Activated CD4-positive, alpha-beta T cell treated with anti-CD3 and anti-CD28 coated beads, Interleukin-2, amount 10 ng/mL, durations not matched to agents 24 days and 14 days (primary cell): ENCODE measurements at places on chromosomes 3 and 15.

- no peak for DNase-seq
Measured at GRCh38 chr3:43879166-43879565, 188.4 kb downstream of the ABHD5 start.

GRCh38 chr3:156010829-156011228 is 109.5 kb upstream of the KCNAB1 start:
- no peak for DNase-seq

GRCh38 chr3:9188583-9188982 is 60.9 kb downstream of the SRGAP3 start:
- DNase-seq: no peak

DNA sequence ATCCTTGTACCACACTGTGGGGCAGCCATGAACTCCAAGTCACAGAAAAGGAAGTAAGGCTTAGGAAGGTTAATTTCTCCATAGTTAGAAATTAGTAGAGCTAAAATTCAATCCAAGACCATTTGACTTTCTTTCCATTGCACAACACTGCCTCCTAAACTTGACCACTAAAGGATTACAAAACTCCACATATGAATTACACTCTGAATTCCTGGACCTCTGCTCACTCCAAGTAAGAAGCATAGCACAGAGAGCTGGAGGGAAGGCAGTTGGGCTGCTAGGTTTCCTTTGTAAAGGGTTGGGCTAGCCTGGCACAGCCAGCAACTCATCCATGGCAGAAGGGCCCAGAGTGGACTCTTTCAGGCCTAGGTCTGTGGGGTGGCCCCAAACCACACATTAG is 134.4 kb downstream of the MYLK start:
- DNase-seq: no peak

DNA sequence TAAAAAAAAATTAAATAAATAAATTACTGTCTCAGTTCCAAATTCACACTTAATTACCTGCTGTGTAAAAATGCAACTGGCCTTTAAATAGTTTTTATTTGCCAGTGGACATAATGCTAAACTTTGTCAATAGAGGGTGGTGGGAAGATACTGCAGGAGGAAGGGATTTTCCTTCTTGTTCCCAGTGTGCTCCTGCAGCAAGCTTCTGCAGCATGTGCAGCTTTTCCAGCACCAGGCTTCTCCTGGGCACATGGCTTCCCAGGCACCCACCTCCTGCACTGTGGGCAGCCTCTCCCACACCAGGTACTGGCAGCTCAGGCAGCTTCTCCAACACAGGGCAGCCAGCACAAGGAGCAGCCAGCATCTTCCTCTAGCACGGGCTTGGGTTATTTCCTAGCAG is 29.6 kb upstream of the BBX start:
- no peak for DNase-seq

- no peak for DNase-seq
Measured at GRCh38 chr3:106510206-106510605, 641.4 kb upstream of the CBLB start.

DNA sequence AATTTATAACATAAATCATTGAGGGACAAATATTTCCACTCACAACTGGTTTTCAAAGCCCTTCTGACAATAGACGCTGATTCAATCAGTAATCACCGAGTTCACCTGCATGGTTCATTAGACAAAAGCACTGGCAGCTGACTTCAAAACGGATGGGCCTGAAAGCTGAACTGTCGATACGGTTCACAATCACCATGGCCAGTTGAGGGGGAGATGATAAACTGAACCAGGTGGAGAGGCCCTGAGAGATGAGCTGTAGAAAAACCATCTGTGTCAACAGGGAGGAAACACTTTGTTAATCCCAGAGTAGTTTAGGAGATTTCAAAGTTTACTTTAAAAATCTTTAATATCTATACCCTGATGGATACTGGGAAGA is 75.0 kb downstream of the PEX5L start:
- DNase-seq: no peak

DNA sequence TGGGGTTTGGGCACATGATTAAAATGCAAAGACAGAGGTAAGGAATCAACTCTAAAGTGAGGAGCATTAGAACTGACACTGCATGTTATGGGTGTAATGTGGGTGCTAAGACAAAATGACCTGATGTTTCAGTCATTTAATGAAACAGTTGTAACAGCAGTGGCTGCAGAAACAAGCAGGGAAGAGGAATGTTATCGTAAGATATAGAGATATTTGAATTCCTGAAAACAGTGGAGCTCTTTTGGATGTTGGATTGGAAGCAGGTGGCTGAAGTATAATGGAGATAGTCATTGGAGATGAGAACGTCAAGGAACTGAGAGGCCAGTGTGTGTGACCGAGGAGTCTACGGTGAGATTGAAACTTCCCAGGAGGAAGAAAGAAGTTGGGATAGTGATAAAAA is 1065.2 kb downstream of the ZPLD1 start:
- no peak for DNase-seq

DNA sequence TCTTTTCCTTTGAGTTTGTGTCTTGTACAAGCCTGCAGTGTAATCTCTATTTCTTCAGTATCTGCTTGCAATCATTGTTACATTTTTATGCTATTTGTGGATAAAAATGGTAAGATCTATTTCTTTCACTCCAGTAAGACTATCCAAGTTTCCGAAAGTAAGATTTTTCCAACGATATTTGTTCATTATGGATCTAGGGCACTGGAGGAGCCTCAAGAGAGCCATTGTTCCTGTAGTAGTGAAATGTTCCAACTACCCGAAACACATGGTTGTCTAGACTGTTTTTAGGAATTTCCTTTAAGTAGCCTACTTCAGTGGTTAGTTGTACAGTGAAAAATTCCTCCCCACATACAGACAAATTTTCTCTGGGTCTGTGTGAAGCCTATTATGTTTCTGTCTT is 597.4 kb downstream of the RSL24D1 start:
- DNase-seq: no peak

- DNase-seq: no peak
Measured at GRCh38 chr15:57532731-57533447, 58.8 kb upstream of the MYZAP start.

- no peak for DNase-seq
Measured at GRCh38 chr3:179958759-179959158, 78.0 kb downstream of the PEX5L start.

GRCh38 chr15:29815000-29815710 is 7.1 kb downstream of the TJP1 start:
- no peak for DNase-seq

- DNase-seq: no peak
Measured at GRCh38 chr3:195752066-195752465, 31.3 kb downstream of the MUC20 start.

DNA sequence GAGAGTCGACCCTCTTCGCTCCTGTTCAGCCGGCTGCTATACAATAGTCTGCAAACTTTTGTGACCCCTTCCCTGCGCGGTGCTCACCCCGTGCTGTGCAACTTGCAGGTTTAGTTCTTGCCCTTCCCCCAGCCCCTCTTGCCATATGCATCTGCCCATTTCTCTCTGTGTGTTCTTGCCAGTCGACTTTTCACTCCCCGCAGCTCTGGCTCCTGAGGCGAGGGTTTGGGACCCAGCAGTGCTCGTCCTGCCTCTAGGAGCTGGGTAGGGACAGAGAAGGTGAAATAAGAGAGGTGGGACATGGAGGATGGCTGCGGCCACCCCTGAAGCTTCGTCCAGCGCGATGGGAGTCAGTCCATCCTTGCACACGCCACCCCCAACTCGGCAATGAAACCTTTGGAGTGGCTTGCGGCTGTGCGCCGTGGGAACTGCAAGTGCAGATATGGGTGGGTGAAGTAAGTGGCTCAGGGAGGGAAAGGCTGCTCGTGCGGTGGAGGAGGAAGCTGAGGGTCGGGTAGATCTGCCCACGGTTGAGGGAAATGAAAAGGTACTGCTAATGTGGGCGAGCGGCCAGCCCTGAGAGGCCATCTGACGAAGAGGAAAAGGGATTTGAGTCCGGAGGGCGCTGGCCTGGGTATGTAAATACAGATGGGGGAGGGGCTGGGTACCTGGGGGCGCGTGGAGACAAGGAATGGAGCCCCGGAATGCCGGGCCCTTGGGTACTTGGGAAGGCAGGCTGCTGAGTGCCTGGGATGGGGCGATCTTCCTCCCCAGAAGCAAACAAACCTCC is 1.0 kb downstream of the LRRC3B start:
- DNase-seq: no peak

- DNase-seq: no peak
Measured at GRCh38 chr3:27392950-27393679, 23.9 kb upstream of the NEK10 start.

- DNase-seq: no peak
Measured at GRCh38 chr3:79564192-79564591, 203.6 kb downstream of the ROBO1 start.

GRCh38 chr15:74347757-74348250 is 19.6 kb downstream of the CYP11A1 start:
- no peak for DNase-seq

GRCh38 chr15:100520132-100520921 is 8.4 kb downstream of the CERS3 start:
- peak; percentile 68 for DNase-seq

DNA sequence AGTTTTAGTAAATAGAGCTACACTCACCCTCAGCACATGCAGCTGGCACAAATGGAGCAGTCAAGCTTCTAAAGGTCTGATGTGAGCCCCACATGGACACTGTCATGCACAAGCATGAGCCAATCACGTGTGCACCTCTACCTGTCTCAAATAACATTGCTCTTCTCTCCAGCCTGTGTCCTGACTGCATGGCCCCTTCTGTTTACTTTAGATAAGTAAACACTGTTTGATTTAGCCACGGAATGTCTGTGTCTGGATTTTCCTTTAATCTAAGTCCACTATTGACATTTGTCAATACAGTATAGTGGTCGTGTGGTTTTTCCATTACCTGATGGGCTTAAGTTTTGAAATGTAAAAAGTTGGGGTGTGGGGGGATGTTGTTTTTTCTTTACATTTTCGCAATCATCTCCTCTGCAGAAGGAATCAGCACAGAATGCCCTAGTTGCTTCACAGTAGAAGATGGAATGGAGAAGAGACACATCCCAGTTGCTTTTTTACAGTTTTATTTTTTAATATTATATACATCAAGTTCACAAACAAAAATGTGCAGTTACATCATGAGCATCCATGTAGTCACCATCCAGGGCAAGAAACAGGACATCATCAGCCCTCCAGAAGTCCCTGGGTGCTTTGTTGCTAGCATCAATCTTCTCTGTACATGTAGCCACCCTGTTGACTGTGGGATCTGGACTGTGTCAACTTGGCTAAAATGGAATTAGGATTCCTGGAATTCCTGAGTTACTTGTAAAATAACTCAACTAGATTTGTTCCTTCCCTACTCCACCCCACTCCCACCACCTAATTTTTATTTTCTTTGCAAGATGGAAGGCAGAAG is 146.1 kb downstream of the UACA start:
- DNase-seq: peak; percentile 46
